CD4-positive, alpha-beta T cell treated with Interleukin-2 at 100 ng/mL for 4 hours (primary cell): ENCODE measurements at places on chromosomes 7 and 10.

- no peak for DNase-seq
Observed at GRCh38 chr7:84999450-84999849, 187.4 kb downstream of the SEMA3D start.

GRCh38 chr7:95376632-95377400, 19.4 kb downstream of the PON3 start:
- DNase-seq, result no peak

GRCh38 chr7:33909318-33909717, 4.0 kb downstream of the BMPER start:
- DNase-seq, result no peak

DNA sequence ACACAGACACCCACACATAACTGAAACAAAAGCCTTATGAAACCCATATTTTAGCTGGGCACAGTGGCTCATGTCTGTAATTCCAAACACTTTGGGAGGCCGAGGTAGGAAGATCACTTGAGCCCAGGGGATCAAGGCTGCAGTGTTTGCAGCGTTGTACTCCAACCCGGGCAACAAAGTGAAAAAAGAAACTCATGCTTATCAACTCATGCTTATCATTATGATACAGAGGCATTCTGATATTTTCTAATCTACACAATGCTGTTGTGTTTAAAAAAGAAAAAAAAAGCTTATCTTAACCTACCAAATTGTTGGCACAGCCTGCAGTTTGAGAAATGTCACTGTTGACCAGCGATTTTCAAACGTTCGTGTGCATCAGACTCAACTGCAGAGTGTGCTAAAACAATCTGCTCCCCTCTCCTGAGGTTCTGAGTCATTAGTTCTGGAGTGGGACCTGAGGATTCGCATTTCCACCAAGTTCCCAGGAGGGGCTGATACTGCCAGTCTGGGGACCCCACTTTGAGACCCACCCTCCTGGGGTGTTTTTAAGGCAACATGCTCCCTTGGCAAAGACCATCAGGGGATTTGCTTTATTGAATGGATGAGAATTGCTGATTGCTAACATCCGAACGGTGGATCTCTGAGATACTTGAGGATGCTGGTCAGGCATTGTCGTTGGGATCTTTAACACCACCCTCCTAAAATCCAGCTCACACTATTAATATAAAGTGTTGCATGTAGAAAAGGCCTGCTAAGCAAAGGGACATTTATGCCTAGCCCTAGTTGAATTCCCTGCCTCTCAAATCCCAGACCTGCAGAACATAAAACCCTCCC, 16.2 kb downstream of the CHST3 start:
- DNase-seq, result no peak

GRCh38 chr7:19248115-19248514, 102.9 kb upstream of the FERD3L start:
- no peak for DNase-seq

GRCh38 chr10:3172081-3172445, 519 bp downstream of the PITRM1 start:
- peak; percentile 75 for DNase-seq

GRCh38 chr7:150446288-150446938, 4.0 kb upstream of the GIMAP8 start:
- DNase-seq, result peak; percentile 50

GRCh38 chr10:109934958-109935793, 11.9 kb upstream of the XPNPEP1 start:
- DNase-seq, result no peak

DNA sequence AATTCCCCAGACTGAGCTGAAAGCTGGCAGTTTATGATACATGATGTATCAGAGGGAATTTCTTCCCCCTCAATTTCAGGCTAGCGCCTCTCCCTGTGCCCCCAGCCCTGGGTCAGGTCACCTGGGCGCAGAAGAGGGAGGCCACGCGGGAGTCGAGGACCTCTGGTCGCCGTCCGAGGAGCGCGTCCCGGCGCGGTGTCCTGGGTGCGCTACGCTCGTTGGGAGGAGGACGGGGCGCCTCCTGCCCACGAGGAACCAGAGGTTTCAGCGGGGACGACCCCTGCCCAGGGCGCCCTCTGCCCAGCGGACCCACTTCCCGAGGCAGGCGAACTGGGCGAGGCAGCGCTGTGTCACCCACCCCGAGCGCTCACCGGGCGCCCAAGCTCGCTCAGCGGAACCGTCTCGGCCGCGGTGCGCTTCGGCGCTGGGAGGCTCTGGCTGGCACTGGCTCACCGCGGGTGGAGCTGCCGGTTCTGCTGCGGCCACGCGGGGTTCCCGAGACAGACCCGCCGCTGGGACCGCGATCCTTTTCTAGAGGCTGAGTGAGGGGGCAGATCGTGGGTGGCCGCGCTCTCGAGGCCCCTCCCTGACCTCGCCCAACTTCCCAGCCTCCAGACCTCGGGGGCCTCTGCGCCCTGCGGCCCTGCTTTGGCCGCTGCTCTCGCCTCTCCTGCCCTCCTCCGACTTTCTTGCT, at the start of gene FAM237B:
Gene FAM237B, minus strand, starts transcription at position 504 of the 694 bp plus-strand sequence. CDS start 1,556 bp downstream, outside the sequence.
- DNase-seq, result no peak

GRCh38 chr7:117929237-117929636, 56.0 kb upstream of the CTTNBP2 start:
- DNase-seq, result no peak

DNA sequence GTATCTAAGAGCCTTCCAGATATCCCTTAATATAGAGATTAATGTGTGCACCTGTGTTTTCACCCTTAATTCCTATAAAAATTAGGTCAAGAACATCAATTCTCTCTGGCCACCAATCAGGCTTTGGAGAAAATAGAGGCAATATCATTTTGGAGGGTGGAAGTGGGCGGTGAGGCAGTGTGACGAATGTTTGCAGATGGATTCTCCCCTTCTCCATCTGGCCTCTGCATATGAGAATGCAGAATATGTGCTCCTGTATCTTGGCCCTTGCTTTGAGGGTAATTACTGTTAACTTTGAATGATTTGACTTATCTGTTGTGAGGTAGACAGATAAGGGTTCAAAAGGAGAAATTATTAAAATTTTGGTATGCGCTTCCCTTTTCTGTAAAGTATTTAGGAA, 304.0 kb upstream of the NPSR1 start:
- no peak for DNase-seq

GRCh38 chr10:52316500-52316899, 2.4 kb downstream of the DKK1 start:
- DNase-seq, result no peak

DNA sequence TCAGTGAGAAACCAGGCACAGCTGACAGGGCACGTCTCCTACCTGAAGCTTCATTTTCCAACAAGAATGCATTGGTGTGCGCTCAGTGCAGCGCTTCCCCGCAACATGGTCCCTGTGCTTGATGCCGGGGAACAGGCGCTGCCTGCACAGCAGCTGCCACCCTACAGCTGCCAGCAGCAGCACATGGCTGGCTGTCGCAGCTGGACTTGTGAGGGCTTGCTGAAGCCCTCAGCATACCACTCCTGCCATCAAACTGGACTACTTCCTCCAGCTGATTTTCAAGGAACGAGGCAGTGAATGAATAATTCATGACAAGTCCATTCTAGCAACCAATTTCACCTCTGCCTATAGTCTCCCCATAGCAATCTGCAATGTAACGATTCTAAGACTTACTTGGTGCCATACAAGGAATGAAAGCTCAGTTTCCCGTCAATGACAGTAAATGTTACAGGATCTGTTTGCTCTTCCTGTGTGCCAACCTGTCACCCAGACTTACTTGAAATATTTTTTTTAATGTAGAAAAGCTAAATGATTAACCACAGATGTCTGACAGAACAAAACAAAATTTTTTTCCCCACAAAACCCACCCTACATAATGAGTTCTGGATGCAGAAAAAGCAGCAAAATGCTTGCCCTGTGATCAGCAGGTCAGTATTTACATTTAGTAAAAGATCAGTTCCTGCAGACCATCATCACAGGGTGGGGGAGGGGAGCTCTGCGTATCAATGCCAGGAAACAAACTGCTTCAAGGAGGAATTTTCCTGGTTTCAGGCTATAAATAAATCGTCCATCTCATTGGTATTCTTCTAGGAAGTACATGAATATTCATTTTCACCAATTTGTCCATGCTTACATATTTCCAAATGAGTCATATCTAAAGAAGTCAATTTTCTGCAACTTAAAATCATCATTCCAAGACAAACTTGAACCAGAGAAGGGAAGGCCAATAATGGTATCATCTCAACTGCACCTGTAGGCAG, 140.6 kb downstream of the ALOX5 start:
- DNase-seq, result no peak

DNA sequence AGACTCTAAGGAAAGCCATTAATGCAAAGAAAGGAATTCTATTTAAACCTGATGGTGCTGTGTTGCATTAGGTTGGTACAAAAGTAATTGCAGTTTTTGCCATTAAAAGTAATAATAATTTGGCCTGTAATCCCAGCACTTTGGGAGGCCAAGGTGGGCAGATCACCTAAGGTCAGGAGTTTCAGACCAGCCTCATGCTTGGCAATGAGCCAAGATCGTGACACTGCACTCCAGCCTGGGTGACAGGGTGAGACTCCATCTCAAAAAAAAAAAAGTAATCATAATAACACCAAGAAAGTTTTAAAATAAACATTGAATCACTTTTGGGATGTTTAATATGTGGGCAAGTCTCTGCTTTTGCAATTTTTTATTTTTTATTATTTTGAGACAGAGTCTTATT, 107.3 kb upstream of the FRMD4A start:
- DNase-seq, result no peak

GRCh38 chr7:141640239-141640840, 61.6 kb downstream of the DENND11 start:
- DNase-seq, result no peak

DNA sequence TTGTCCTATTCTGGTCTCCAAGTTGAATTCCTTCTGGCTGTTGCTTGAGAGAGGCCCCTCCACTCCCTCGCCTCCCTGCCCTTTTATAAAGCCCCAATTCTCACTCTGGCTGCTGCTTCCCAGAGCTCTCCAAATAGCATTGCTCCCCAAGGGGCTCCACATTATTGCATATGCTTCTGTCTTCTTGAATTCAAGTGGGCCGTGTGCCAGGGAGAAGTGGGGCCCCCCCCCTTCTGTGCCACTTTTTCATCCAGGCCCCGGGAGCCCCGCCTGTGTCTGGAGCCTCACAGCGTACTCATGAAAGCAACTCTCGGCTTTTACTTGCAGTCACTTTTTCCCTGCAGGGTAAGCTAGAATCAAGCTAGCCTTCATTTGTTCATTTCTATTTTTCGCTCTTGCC, 265.1 kb downstream of the CCSER2 start:
- DNase-seq, result no peak

- DNase-seq, result peak; percentile 8
Observed at GRCh38 chr10:47207281-47207615, 92.7 kb upstream of the GDF10 start.

- DNase-seq, result no peak
Observed at GRCh38 chr7:155459700-155460461, 2.0 kb downstream of the EN2 start.

GRCh38 chr7:96708872-96709271, 774 bp downstream of the SEM1 start:
- DNase-seq, result no peak

- no peak for DNase-seq
Observed at GRCh38 chr10:106900016-106900652, 264.4 kb downstream of the SORCS1 start.

DNA sequence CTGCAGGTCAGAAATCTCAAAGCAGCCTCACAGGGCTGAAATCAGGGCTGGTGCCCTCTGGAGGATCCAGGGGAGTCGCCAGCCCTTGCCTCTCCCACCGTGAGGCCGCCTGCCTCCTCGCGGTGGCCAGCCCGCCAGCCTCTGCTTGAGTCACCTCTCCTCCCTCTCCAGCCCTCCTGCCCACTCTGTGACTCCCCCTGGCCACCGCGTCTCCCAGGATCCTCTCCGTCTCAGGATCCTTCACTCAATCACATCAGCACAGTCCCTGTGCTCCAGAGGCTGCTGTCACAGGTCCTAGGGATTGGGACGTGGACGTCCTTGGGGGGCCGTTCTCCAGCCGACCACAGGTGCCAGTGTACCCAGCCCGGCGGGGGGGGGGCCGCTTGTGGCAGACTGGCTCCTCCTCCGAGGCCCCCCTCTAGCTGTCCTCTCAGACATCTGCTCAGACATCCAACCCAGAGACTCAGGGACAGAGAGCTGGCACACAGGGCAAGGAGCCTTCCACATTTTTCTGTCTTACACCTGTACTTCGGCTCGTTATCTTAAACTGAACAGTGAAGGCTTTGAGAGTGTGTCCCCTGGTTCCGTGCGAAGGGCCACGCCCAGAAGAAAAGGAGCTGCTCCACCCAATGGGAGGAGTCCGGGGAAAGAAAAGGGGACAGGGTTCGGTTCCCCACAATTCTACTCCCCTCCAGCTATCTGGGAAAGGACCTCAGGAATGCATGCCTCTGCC, 9.4 kb upstream of the PPP2R2D start:
- DNase-seq, result no peak

- DNase-seq, result no peak
Observed at GRCh38 chr7:98238976-98239375, 13.1 kb downstream of the TECPR1 start.

GRCh38 chr10:91150631-91151030, 69.8 kb upstream of the PCGF5 start:
- no peak for DNase-seq

DNA sequence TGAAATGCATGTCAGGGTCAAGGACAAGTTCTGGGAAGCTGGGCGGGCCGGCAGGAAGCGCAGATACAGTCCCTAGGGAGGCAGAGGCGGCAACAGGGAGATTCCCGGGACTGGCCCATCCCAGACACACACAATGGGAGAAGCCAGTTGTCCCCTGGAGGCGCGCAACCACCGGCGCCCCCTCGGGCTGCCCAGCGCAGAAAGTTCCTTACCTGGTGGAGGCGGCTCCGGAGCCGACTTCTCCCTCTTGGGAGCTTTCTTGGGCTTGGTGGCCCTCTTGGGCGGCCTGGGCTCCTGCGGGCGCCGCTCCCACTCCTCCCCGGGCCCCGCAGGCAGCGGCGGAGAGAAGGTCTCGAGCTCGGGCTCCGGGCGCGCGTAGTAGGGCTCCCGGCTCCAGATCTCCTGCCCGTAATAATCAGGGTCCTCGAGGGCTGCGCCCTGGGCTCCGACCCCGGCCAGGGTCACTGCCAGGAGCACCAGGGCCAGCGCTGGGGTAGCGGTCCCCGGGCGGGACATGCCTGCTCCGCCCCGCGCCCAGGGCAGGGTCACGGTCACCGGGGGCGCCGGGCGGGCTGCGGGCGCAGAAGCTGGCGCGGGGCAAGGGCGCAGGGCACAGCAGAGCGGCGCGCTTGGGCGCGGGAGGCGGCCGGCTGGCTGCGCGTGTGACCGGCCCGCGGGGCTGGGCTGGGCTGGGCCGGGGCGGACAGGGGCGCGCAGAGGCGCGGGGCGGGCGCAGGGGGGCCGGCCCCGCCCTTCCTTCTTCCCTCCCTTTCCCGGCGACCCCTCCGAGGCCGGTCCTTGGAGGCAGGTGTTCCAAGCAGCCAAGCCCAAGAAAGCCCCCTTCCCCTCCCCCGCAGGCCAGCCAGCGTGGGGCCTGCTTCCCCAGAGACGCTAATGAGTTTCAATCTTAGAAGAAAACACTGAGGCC, at the start of gene CPXM2:
Gene CPXM2, minus strand, starts transcription at position 664 of the 928 bp plus-strand sequence. Its CDS starts 148 bp downstream, at position 516.
- DNase-seq, result no peak

GRCh38 chr7:77427996-77428603, 12.0 kb upstream of the GSAP start:
- DNase-seq, result peak; percentile 27

DNA sequence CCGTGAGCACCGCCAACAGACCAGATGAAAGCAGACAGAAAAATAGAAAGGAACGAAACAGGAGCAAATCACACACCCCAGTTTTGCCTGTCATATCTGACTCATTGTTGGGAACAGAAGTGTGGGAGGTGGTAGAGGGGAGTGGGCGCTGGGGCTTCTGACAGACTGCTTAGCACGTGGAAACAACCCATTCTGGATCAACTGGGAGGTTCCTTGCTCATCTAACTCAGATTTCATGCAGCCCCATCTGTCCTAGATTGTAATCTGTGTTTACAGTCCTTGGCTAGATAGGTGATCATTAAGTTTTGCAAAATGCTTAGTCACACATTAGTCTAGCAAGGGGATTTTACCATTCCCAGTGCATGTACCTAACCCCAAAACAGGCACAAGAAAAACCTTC, 154.1 kb downstream of the NRP1 start:
- DNase-seq, result no peak
